ENCODE measurements at places on chromosomes 2 and 18.

DNA sequence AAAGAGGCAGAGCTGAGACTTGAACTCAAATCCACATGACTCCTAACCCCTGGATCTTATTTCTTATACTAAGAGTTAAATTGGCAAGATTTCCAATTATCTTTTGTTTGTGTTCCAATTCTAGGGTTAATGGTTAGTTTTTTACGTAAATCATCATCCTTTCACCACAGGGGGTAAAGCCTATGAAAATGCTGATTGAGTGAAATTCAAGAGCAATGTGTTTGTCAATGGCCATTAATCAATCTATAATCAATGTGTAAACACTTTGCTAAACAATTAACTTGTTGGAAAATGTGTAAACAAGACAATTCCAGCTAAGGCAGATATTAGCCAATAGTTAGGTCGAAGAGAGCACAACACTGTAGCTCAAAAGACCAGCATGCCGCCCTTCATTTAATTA is 376.5 kb upstream of the ACVR2A start:
- no peak for DNase-seq

GRCh38 chr2:132549935-132550670 is 119.9 kb downstream of the LYPD1 start:
- no peak for DNase-seq

DNA sequence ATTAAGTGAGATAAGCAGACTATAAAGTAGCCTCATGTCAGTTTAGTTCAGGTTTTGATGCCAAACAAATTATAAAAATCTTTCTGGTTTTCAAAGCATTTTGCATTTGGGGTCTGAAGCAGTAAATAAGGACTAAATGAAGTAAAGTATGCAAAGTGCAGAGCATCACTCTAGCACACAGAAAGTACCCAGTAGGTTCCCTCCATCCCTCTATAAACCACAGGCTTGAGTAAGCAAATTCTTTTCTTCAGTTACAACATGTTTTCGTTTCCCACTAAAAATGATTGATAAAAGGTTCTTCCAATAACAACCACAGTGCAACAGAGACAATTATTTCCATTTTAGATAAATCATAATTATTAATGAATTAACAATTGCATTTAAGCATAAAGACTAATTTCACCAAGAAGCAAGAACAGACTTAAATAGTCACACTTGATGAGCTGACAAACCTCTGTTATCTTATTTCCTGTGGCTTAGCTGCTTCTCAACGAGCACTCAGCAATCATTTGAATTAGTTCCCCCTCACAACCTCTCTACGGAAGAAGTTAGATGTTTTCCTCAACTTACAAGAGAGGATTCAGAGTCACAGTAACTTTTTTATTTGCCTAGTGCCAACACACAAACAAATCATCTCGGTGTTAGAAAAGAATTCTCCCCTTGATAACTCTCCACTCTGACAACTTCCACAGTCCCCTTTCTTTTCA is 249.8 kb downstream of the NBAS start:
- no peak for DNase-seq

DNA sequence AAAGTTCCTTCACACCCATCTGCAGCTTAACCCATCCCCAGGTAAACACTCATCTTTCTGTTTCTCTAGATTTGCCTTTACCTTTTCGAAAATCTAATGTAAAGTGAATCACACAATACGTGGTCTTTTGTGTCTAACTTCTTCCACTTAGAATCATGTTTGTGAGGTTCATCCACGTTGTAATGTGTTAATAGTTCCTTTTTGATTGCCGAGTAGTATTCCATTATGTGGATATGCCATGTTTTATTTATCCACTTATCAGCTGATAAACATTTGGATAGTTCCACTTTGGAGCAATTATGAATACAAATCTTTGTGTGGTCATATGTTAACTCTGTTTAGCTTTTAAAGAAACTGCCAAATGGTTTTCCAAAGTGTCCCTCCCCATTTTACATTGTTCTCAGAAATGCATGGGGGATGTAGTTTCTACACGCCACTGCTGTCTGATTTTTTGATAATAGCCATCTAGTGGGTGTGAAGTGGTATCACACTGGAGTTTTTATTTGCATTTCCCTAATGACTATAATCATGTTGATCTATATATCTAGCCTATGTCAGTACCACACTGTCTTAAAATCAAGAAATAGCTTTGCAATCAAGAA is 22.3 kb downstream of the PECR start:
- no peak for DNase-seq

DNA sequence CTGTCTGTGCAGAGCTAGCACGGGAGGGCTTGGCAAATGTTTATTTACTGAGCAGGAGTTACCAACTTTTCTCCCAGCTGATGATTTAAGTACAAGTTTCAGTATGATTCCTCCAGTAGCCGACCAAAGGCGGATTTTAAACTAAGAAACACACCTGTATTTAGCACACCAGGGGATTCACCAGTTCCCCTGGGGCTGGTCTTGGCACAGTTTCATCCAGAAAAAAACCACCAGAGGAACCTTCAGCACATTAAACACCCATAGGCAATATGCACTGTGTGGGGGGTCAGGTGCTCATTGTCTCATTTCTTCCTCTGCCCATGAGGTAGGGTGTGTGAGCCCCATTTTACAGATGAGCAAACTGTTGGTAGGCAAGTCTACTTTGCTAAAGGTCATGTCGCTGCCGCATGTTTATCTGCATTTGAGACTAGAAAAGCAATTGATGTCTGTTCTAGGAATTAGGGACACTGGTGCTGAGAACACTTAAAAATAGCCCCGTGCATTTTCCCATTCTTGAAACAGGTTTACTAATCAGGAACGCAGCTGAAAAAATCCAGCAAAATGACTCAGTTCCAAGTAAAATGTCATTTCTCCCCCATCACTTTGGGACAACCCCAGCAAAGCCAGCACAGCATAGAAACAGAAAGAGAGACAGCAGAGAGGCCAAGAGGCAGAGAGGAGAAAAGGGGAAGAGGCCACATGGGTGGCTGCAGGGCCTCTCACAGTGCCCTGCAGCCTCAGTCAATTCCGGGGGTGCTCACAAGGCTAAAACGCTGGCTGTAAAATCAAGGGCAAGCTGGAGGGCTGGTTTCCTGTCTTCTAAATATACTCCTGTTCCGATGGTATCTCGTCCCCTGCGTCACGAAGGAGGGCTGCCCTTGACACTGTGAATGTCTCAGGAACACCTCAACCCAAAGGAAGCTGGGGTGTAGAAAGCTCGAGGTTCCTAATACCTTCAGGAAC is 166.8 kb upstream of the ID2 start:
- no peak for DNase-seq

DNA sequence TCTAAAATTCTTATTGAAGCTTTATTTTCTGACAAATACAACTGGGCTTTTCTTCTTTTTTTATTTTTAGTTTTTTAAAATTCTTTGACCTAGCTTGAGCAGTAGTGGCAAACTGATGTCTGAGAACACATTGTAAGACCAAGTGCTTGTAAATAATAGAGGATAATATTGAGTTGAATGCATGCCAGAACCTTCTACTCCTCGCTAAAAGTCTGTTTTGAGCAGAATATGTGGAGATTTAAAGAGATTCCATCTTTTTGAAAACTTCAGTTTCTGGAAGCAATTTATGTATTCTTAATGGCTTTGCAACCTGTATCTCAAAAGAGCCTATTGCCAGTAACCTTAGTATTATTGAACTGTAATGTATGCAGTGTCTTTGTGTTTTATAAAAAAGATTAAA is 148.3 kb downstream of the KCNJ3 start:
- no peak for DNase-seq

- DNase-seq: no peak
These were observed 112.8 kb upstream of the EML6 start for GRCh38 chr2:54610700-54611099.

DNA sequence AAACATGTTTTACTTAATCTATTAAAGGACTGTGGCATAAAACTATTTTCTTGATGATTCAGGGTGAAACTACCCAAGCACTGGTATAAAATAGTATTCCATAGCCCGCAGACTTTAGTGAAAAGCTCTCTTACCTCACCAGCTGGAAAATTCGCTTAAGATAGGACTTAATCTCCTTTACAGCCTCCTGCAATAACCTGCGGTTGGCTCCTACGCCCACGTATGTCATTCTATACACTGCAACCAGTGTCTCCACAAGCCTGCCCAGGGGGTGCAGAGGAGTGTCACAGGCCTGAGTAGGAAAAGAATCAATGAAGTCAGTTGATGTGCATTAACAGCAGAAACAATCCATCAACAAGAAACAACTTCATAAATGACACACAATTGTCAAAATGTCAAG is 11.3 kb upstream of the MPP4 start:
- no peak for DNase-seq

- DNase-seq: no peak
These were observed 31.2 kb downstream of the USP37 start for GRCh38 chr2:218536804-218537494.
